ENCODE measurements at places on chromosomes 3 and 15.

GRCh38 chr3:55090291-55090690 lies 162.4 kb upstream of the LRTM1 start:
- no peak for DNase-seq

GRCh38 chr15:28289694-28290463 lies 32.1 kb downstream of the HERC2 start:
- DNase-seq, result no peak

DNA sequence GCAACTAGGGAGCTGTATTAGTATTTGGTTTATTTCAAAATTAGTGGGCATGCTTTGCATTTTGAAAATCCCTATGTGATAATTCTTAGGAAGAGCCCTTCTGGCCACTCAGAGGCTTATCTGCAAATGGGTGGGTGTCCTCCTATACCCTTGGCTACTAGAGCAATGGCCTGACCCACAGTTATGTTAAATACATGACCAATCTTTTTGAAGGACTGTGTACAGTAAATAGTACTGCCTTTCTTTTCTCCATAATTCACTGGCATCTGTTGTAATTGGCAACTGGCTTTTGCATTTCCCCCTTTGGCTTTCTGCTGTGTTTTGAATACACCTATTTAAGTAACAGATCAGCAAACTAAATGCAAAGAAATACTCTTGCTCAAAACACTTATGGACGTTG lies 175.4 kb downstream of the ANXA2 start:
- no peak for DNase-seq

- no peak for DNase-seq
Observed at GRCh38 chr3:71310359-71310979, 273.1 kb downstream of the FOXP1 start.

All from Calu3 (cell line).